Esophagus squamous epithelium (tissue), 5 donors: ENCODE measurements at places on chromosomes 13 and 19. TPM values are rescaled to one million over a fixed set of nuclear protein-coding genes. Genes with fewer than 3 reads are reported as not detected.
A peak's percentile ranks its signal among the peaks of the same experiment; 100 is the strongest.

GRCh38 chr13:64867856-64868255 is 2362.3 kb downstream of the PCDH9 start:
- no peak for DNase-seq

- DNase-seq: peak; percentile 81
Measured at GRCh38 chr19:39402346-39403300, 4.0 kb upstream of the ZFP36 start.

GRCh38 chr13:24270639-24271141 is 38.7 kb upstream of the C1QTNF9 start:
- DNase-seq: peak; percentile 9

DNA sequence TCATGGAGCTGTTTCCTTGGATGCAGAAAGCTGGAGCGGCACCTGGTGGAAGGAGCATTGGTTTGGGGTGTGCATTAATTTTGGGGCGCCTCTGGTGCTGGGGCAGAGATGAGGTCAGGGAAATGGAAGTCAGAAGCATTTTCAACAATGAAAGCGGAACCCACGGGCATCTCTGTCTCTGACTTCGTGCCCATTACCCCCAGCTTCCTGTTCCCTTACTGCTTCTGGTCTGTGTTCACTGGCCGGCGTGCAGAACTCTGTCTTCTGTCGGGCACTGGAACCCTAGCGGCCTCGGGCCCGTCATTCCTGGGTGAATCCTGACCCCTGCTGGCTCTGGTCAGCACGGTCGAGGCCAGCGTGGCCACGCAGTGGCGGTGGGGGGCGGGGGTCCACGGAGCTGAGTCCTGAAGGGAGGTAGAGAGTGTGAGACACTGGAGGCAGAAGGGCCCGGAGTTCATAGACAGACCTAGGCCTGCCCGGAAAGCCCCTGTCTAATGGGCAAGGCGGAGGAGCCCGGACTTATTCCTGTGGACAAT is 7.9 kb upstream of the LINGO3 start:
- DNase-seq: no peak

DNA sequence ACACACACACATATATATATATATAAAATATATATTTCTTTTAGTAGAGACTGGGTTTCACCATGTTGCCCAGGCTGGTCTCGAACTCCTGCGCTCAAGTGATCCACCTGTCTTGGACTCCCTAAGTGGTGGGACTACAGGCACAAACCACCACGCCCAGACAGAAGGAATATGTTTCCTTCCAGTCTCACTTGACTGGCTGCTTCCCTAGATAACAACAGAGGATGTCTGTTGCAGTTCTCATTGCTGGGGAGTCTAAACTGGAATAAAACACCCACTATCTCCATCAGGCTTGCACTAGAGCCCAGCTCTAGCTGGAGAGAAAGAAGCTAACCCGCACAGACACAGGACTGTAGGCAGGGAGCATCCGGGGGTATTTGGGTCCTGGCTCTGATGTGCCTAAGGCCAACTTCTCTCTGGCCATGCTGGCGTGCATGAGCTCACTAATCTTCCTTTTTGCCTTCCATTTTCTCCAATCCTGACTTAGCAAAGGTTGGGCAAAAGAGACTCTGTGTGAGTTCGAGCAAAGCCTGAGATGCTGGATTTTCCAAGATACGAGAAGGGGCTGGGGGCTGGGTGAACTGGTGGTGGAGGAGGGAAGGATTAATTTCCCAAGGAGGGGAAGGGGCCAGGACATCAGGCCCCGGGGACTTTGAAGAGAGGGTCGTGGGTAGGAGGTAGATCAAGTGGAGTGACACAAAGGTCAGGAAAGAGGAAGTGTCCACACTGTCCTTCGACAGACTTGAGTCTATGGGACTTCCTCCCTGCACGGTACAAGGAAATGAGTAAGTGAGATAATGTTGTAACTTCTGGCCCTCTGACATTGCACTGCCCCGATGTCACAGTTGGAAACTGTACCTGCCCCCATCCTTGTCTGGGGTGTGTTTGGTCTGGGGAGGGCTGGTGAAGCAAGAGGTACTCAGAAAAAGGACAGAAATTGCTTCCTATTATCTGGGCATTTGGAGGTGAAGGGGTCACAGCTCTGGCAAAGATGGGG is 22.5 kb upstream of the ALOX5AP start:
- no peak for DNase-seq

DNA sequence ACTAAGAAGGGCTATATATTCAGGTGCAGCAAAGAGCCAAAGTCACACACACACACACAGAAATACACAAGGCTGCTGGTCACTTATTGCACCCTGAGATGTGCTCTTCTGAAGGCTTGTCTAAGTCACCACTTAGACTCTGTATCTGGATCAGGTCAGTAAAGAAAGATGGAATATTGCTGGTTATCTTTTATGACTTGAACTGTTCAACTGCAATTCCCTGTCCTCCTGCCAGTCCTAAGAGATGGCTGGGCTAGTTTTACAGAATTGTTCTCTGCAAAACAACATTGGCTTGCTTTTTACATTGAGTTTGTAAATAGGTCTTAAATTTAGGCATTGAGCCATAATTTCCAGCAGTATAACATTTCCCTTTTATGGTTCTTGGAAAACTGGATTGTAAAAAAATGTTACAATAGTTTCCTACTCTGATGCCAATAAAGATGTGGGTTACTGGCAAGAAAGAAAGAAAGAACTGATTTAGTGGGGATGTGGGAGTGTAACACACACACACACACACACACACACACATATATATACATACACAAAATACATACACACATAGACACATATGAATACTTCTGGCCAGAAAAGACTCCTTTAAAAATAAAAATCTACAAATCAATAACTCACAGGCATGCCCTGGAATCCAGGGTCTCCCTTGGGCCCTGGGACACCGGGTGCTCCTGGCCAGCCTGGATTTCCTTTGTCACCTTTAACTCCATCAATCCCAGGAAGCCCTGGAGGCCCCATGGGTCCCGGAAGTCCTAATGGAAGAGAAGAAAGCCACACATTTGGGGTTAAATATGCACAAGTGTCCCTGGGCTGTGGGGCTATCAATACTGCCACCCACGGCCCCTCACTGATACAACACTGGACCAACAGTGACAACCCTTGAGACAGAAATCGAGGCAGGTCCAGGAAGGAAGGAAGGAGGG is 137.7 kb downstream of the COL4A1 start:
- DNase-seq: no peak

- DNase-seq: no peak
Measured at GRCh38 chr19:49875857-49876421, 1.2 kb downstream of the AKT1S1 start.

DNA sequence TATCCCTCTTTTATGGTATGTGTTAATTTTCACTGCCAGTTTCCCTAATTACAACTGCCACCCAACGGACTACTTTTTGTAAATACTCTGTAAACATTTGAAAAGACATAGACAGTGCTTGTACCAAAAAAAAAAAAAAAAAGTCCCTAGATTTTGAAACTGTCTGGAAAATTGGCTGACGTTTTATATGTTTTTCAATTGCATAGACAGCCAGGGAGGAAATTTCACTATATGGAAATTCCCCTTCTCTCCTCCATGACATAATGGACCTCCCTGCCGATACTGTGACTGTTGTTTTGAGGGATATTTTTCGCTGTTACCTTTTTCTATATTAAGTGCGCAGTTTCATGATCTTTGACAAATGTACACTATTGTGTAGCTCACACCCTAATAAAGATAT is 43.4 kb downstream of the C13orf42 start:
- no peak for DNase-seq

DNA sequence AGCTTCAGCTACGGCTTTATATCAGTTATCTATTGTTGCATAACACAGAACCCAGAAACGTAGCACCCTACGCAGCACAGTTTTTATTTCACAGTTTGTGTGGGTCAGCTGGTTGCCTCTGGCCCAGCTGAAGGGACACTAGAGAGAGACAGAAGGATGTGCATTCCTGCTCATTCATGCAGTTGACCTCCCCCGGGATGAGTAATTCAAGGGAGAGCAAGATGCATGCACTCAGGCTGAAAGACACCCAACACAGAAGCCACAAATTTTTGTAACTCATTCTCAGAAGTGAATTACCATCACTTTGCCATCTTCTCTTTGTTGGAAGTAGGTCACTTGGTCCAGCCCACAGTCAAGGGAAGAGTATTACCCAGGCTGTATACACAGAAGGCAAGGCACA is 89.5 kb downstream of the EFNB2 start:
- no peak for DNase-seq

DNA sequence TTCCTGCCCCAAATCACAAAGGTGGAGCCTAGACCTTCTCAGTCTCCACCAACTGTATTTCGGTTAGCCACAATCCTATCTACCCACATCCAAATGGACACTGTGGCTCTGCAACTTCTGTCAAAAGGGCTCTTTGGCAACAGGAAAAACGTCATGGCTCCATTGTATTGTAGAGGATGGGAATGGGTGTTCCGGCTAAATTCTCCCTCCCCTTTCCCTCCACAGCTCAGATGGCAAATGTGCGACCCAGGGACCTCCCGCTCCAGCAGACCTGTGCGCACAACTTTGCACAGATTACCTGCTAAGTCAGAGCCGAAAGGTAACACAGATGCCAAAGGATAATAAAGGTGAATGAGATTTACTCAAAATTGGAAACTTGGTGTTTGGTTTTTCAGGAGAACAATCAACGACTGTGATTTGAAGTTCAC is 968 bp upstream of the KL start:
- DNase-seq: no peak

- no peak for DNase-seq
Measured at GRCh38 chr13:102040812-102041211, 361.0 kb downstream of the FGF14 start.

GRCh38 chr19:4115818-4116385 is 8.0 kb downstream of the MAP2K2 start:
- DNase-seq: no peak

GRCh38 chr19:29795461-29796172 is 16.2 kb upstream of the CCNE1 start:
- DNase-seq: no peak

GRCh38 chr19:8965887-8966286 is 44.3 kb downstream of the MUC16 start:
- DNase-seq: no peak

DNA sequence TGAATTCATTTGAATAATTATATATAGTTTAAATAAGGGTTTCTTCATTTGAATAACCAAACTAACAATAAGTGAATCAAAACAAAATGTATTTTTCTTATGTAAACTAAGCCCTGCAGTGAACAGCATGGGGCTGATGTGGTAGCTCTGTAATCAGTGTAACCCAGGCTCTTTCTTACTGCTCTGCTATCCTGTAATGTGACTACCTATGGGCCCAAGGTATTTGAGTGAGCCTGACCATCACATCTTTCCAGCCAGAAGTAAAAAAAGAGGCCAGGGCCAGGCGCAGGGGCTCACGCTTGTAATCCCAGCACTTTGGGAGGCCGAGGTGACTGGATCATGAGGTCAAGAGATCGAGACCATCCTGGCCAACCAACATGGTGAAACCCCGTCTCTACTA is 494.6 kb downstream of the DCT start:
- DNase-seq: no peak

DNA sequence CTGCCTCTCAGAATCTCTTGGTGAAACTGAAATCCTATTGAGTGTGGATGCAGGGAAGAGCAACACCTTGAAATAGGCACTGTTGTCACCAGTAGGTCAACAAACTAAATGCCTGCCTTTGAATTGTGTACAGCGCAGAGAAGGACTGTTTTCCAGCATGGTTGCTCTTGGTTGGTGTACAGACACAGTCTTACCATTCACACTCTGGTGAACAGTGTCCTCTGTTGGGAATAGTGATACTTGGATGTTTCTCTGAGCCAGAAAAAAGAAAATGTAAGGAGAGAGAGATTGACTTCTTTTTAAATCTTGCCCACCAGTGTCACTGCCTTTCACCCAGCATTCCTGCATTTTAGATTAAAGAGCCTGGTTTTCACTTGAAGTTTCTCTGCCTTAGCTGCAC is 179.7 kb downstream of the STK24 start:
- no peak for DNase-seq

- no peak for DNase-seq
Measured at GRCh38 chr13:43880214-43880855, 631 bp downstream of the LACC1 start.

GRCh38 chr19:677201-677600 is 1.0 kb downstream of the FSTL3 start:
- DNase-seq: no peak

- DNase-seq: no peak
Measured at GRCh38 chr13:109704771-109705635, 81.4 kb downstream of the IRS2 start.

- DNase-seq: no peak
Measured at GRCh38 chr19:18140473-18140872, 12.5 kb upstream of the PIK3R2 start.

- DNase-seq: no peak
Measured at GRCh38 chr19:45774765-45775164, 5.7 kb upstream of the SIX5 start.

GRCh38 chr13:74678308-74678965 is 544.2 kb upstream of the KLF12 start:
- DNase-seq: no peak

PSG7 gene
- total RNA-seq: not detected

OR10H1 gene
- total RNA-seq: not detected

SELENOV gene
- total RNA-seq: not detected

NKPD1 gene
- total RNA-seq: 4.2 TPM

KLK5 gene
- total RNA-seq: 5.9 TPM

ZNF441 gene
- 1.9 TPM for total RNA-seq

ZNF69 gene
- total RNA-seq: 1.2 TPM

PIH1D1 gene
- 65.6 TPM for total RNA-seq

ZNF665 gene
- 1.4 TPM for total RNA-seq

ZNF536 gene
- 0.49 TPM for total RNA-seq

ZNF724 gene
- total RNA-seq: 5.2 TPM

F7 gene
- total RNA-seq: not detected

AP1M2 gene
- total RNA-seq: 59.9 TPM

ZNF614 gene
- total RNA-seq: 4.5 TPM

CYP2B6 gene
- not detected for total RNA-seq

GNA15 gene
- total RNA-seq: 153 TPM

ZNF304 gene
- total RNA-seq: 3.6 TPM

FXYD1 gene
- total RNA-seq: 3.9 TPM
